ENCODE measurements at places on chromosomes 1 and 21. TPM values are rescaled to one million over a fixed set of nuclear protein-coding genes. Genes with fewer than 3 reads are reported as not detected.

- DNase-seq, result no peak
These were observed 19.0 kb downstream of the TEX35 start for GRCh38 chr1:178531887-178532286.

GRCh38 chr1:94883691-94884090 is 43.2 kb downstream of the CNN3 start:
- no peak for DNase-seq

DNA sequence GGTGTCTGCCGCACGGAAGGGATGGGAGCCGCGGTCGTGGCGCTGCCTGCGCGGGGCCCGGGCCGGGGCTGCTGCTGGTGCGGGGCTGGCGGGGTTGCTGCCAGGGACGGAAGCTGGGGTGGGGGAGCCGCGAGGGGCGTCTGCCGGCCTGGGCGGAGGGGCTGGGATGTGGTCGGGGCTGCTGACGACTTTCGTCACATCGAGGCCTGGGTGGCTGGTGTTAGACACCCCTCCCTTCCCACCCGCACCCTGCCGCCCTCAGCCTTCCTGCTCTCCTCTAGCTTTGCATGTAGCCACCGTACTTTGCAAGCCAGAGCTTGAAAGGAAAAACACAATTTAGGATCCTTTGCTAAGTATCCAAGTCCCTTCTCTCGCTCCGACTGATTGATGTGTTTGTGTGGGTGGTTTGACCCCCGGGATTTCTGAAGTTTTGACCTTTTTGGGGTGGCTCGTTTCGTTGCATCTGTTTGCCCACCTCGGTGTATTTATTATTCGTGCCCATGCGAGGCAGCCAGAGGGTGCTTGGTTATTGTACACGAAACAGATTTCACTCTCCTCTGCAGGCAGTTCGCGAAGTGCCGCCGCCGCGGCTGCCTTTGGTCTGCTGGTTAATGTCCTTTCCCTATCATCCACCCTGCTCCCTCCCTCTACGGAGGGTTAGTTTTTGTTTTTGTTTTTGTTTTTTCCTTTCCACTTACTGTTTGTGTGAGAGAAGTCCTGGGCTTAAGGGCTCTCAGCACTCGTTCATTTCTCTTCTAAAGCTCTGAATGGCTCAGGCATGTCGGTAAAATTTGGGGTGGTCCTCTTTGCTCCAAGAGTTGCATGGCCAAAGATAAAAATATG is 868 bp downstream of the C1orf21 start:
- DNase-seq, result peak; percentile 63

GRCh38 chr1:48058135-48059025 is 61.2 kb upstream of the TRABD2B start:
- DNase-seq, result no peak

DNA sequence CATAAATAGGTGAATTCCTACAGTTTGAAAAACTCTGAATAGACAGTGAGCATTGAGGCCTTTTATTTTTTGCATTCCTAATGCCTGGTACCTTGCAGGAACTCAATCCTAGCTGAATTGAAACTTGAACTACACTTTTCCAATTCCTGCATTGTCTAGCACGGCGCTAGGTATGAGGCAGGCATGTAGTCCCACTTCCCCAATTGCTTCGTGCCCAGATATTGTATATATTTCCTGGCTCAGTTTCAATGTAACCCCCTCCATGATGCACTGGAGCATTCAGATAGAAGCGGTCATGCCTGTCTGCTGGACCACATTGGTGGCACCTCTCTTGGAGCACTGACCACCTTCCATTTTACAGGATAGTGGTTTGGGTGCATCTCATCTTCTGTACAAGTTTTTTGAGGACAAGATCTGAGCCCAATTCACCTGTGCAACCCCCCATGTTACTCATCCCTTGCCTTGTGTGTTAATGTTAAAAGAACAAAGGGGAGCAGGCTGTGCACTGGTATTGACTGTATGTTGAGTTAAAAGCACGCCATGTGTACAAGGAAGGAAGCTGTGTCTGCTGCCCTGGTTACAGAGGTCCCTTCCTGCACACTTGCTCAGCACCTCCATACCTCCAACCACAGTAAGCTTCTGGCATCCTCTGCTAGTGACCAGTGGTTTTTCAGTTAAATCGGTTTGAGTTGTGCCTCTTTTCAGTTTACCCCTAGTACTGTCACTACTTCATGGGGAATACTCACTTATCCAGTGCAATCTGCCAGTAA is 10.0 kb upstream of the RAB7B start:
- DNase-seq, result peak; percentile 14

TSPAN2 gene
- total RNA-seq, result 2.1 TPM

GRCh38 chr1:185040408-185040735 is 5.0 kb upstream of the RNF2 start:
- no peak for DNase-seq

IFT25 gene
- 17.5 TPM for total RNA-seq

OPRD1 gene
- 0.12 TPM for total RNA-seq

DNA sequence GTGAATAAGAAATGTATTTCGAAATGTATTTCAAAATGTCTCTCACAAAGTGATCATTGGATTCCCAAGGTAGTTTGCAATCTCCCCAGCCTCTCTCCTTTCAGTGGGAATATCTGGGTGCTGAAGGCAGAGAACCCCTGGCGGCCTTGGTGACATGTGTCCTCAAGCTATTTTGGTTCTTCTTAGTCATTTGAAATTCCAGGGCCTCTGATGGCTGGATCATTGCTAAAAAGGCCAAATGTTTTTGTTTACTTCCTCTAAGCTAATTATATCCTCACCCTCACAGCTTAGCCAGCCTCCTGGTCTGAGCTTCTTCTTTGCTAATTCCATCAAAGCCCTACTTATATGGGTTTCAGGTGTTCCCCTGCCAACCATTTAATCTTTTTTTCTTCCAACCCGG is 71.2 kb downstream of the LRRC40 start:
- no peak for DNase-seq

GRCh38 chr1:147892731-147893214 is 9.8 kb upstream of the GJA8 start:
- DNase-seq, result peak; percentile 28

DNA sequence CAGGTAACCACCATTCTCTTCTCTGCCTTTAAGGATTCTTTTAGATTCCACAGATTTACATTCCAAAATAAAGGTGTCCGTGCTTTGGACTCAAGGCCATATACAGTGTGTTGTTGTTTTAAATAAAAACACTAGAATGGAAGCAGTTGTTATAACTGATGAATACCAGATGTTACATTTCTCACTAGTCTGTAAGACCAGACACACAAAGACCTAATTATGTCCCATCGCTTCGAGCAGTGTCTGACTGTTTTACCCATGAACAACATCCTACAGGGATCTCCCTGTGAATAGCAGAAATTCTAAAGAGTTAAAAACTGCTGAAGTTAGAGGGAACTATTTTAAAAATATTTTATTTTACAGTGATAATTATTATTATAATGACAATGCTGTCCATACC is 574.7 kb upstream of the ZP4 start:
- no peak for DNase-seq

CFAP74 gene
- total RNA-seq, result 0.16 TPM

DNA sequence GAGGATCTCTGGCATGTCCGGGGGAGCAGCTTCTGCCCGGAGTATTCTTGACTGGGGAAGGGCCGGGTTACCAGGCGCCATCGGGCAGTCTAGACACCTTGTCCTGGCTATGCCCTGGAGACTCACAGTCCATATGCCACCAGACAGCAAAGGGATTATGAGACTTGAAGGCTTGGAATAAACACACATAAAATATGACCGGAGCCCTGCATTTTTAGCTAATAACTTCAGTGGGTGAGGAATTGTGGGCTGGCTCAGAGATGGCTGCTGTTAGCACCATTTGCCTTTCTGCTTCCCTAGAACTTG is 15.5 kb downstream of the NTPCR start:
- no peak for DNase-seq
